ENCODE measurements at places on chromosomes 6 and 20. TPM values are rescaled to one million over a fixed set of nuclear protein-coding genes. Genes with fewer than 3 reads are reported as not detected.

Gene EFCAB8
- polyA plus RNA-seq = 0.05 TPM

Gene MOG
- not detected for polyA plus RNA-seq

Gene C6orf163
- polyA plus RNA-seq = 0.64 TPM

Gene PLTP
- 13.4 TPM for polyA plus RNA-seq

Gene KCTD20
- 53.3 TPM for polyA plus RNA-seq

Gene PROKR2
- not detected for polyA plus RNA-seq

Gene PBOV1
- not detected for polyA plus RNA-seq

Gene PAX1
- polyA plus RNA-seq = not detected
